PC-9 (cell line): ENCODE measurements at places on chromosomes 11 and 22. TPM values are rescaled to one million over a fixed set of nuclear protein-coding genes. Genes with fewer than 3 reads are reported as not detected.

- peak; percentile 80 for DNase-seq
- peaks cover 13% of the 10 kb centered on the region for H3K4me1 ChIP-seq
- H3K27ac ChIP-seq: no peak overlapping the region
Measured at GRCh38 chr22:50027639-50028537, 15.3 kb upstream of the IL17REL start.

DNA sequence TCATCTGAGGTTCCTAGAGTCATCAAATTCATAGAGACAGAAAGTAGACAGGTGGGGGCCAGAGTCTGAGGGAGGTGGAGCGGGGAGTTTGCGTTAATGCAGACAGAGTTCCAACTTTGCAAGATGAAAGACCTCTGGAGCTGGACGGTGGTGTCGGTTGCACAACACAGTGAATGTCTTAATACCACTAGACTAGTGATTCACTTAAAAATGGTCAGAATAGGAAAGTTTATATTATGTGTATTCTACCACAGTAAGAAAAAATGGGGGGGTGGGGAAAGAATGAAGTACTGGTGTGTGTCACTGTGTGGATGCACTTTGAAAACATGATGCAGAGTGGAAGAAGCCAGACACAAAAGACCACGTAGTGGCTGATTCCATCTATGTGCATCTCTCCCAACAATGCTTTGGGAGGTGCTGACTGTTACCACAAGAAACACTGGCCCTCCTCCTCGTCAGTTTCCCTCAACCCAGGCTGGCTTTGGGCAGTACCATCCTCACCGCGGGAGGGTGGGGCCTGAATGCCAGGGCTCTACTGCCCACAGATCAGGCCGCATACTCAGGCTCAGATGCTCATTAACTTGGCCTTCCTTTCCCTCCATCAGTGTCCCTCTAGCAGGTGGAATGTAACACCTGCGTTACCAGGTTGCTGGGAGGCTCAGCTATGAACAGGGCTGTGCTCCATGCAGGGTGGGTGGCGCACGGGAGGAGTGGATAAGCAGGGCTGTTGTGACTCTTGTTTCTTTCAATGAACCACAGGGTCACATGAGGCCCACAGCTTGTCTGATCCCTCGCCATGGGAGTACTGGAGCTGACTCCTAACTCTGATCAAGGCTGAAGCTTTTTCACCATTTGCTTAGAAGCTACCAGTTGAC is 297.0 kb downstream of the CTTN start:
- peaks cover 10% of the 10 kb centered on the region for H3K4me1 ChIP-seq
- H3K36me3 ChIP-seq: no peaks in the 10 kb centered on the region
- no peaks in the 10 kb centered on the region for H3K27me3 ChIP-seq
- H3K4me3 ChIP-seq: no peak overlapping the region
- H3K27ac ChIP-seq: no peak overlapping the region
- DNase-seq: no peak

DNA sequence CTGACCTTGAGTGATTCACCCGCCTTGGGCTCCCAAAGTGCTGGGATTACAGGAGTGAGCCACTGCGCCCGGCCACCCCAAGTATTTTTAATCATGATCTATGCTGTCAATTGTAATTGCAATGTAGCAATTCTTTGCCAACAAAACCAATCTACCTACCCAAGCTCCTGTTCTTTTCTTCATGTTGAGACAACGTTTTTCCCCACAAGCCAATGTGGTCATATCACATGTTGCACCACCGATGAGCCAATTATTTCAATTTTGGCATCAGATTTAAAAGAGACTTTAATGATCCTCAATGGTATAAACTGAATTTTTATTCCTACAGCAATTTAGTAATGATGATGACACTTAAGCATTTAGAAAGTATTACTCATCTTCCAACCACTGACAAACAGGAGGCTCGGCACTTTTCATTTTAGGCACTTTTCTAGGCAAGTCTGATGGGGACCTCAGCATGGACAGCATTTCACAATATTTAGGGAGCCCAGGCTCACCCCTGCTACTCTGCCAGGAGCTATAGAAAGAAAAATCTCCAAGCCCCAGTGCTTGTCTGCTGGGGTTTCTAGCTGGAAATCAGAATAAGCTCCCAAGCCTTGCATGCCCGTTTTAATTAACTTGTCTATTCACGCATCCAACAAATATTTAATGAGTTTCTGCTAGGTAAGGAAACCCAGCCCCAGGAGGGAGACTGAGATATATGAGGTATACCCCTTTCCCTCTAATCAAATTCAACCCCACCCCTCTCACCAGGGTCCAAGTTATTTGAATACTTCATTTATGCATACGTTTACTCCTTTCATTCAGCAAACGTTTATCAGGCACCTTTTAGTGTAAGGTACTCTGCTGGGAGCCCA is 291.4 kb downstream of the ST3GAL4 start:
- H3K4me1 ChIP-seq: no peaks in the 10 kb centered on the region
- H3K27ac ChIP-seq: no peak overlapping the region
- H3K4me3 ChIP-seq: no peak overlapping the region

GRCh38 chr11:67651976-67652781 is 1.6 kb upstream of the ACY3 start:
- H3K27me3 ChIP-seq: no peaks in the 10 kb centered on the region
- H3K27ac ChIP-seq: no peak overlapping the region
- no peak overlapping the region for H3K4me3 ChIP-seq
- H3K36me3 ChIP-seq: no peaks in the 10 kb centered on the region
- DNase-seq: no peak
- no peaks in the 10 kb centered on the region for H3K4me1 ChIP-seq

DNA sequence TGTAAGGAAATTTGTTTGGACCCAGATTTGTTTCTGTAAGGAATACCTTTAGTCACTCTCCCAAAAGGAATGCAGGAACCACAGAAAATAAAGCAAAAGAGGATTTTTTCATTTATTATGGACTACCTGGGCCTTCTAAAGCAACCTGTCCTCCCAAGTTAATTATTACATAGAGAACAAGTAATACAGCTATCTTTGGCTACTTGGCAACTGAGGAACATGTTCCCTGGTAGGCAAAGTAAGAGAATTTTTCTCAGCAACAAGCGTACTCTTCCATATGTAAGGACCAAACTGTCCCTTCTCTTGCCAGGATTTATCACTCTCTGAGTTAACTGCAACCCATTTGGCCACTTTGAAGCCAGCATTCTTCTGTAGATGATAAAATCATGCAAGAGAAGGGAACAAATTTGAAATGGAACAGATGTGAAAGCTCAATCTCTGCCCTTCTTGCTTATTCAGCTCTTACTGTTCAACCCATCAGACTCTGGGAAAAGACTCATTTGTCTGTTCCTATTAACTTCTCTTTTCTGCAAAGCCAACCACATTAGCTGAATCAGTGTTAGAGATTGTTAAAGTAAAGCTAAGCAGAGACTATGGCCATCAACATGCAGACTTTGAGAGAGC is 190.2 kb downstream of the SWAP70 start:
- H3K4me3 ChIP-seq: no peak overlapping the region
- no peak overlapping the region for H3K27ac ChIP-seq
- DNase-seq: no peak

The HBB gene
- total RNA-seq: not detected in 2 replicates

The EXT2 gene
- 72.4 and 74.8 TPM in 2 replicates for total RNA-seq

The PGR gene
- total RNA-seq: not detected in 2 replicates

The CDC42BPG gene
- 31.3 and 33.8 TPM in 2 replicates for total RNA-seq

The CHST1 gene
- total RNA-seq: not detected in 2 replicates

The TEX54 gene
- not detected in 2 replicates for total RNA-seq

The GPHA2 gene
- total RNA-seq: 1.0 and 2.1 TPM in 2 replicates
